Left ventricle myocardium superior (tissue), 1 donor: ENCODE measurements at places on chromosomes 1 and 21. TPM values are rescaled to one million over a fixed set of nuclear protein-coding genes. Genes with fewer than 3 reads are reported as not detected.

Gene KISS1
- not detected for total RNA-seq

Gene PDXK
- total RNA-seq = 117 TPM

Gene RGS8
- total RNA-seq = not detected

Gene CDC20
- total RNA-seq = 1.3 TPM

Gene C1orf94
- total RNA-seq = not detected

- DNase-seq = no peak
Measured at GRCh38 chr1:219784660-219785381, 143.5 kb downstream of the SLC30A10 start.

GRCh38 chr1:47196622-47197021 is 6.8 kb upstream of the PDZK1IP1 start:
- DNase-seq = no peak

DNA sequence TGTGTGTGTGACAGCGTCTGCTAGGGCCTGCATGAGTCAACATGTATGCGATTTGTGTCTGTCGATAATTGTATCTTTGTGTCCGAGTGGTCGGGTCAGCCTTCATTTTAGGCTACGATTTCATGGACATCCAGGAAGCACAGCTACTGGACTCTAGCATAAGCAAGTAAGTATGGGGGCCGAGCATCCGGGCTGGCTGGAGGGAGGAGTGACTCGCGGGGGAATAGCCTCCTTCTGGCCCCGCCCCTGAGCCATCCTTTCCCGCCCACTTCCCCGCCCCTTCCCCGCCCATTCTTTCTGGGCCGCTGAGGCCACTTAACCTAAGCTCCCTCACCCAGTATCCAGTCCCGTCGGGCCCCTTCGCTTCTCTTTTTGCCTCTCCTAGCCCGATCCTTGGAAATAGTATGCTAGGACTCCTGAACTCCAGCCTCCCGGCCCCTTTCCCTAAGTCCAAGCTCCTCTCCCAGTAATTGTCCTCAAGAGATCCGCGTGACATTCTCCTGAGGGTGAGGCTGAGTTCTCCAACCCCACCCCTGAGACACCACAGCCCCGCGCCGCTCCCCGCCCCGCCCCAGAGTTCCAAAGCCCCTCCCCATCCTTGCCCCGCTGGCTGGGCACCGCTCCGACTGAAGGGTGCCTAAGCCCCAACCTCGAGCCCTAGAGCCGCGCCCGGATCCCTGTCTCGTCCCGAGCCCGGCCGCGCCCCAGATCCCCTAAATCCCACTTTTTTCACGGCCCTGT is 1.2 kb downstream of the MAP3K6 start:
- peak; percentile 92 for DNase-seq

- DNase-seq = no peak
Measured at GRCh38 chr21:46017695-46018094, 36.1 kb downstream of the COL6A1 start.

DNA sequence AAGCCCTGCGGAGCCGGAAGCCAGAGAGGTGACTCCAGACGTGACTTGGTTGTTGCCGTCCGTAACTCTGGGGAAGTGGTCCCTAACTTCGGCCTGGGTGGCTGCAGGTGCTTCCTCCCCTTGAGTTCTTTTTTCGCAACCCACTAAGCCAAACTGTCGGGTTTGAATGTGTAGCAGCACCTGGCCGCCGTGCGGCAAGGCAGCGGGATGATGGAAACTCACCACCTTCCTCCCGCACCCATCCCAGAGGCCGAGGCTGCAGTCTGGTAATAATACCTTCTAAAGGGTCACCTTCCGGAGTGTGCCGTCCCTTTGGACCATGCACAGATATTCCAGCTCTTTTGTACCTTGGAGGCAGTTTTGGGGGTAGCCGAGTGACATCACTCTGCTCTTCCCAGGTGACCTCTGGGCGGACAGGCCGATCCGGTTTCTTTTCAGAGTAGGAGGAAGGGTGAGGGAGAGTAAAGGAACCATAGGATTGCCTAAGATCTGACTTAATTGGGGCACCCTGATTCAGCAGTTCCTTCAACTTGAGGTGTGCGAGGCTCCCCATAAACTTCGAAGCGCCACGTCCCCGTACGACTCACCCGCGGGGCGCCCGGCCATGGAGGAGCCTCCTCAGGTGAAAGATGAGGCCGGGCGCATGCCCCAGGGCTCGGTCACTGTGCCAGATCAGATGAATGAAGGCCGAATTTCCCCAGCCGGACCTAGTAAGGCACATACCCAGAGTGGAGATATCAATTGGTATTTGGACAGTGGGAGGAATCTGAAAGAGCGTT is 1.0 kb downstream of the KCNK1 start:
- no peak for DNase-seq

GRCh38 chr1:182331387-182331786 is 60.2 kb downstream of the GLUL start:
- DNase-seq = no peak

DNA sequence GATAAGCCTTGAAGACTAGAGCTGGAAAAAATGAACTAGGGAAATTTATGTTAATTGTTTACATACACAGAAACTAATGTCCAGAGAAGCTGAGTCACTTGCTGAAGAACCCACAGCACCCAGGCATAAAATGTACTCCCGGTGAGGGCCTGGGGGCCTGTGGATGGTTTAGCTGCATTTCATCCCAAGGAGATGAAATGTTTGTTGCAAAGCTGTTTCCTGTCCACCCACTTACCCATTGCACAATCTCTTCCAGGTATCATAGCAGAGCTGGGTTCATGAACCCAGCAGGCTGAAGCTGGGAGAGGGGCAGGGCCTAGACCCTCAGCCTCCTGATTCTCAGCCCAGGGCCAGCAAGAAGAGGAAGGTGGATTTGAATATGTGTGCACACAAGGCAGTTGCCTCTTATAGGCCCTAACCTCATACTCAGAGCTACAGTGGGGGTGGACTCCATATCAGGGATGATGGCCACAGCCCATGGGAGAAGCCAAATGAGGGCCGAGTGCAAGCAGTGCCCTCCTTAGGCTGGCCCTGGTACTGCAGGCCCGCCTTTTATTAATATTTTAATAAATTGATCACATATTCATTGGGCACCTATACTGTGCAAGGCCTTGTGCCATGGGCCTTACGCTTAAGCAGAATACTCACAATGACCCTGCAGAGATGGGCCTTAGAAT is 110.8 kb downstream of the LACTBL1 start:
- peak; percentile 49 for DNase-seq

GRCh38 chr1:103266036-103266435 is 157.7 kb upstream of the COL11A1 start:
- DNase-seq = no peak

GRCh38 chr1:2019571-2020309 is 595 bp downstream of the GABRD start:
- DNase-seq = no peak

DNA sequence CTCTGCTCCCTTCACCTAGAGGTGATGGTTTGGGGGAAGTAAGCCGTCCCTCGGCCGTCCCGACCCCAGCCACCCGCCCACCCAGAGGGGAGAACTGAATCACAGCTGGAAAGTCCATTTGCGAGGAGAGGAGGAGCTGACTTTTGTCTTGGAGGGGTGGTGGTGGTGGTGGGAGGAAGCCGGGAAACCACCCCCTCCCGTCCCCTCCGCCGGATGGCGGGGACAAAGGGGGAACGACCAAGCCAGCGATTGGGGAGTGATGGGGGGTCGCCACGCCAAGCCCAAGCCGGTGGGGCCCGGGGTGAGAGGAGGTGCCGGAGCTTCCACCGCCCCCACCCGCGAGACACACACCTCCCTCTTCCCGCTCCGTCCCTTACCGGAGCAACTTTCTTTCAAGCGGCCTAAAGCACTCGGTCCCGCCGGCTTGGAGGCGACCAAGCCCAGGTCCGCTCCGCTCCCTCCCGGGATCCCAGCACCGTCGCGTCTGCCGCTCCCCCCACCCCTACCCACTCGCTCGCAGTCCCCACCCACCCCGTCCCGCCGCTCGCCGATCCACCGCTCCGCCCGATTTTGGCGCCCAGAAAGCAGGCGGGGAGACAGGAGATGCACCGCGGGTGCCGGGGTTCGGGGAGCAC is 540 bp downstream of the ARHGEF2 start:
- DNase-seq = peak; percentile 69
